Vagina (tissue), 2 donors: ENCODE measurements at places on chromosomes 1 and 21.

DNA sequence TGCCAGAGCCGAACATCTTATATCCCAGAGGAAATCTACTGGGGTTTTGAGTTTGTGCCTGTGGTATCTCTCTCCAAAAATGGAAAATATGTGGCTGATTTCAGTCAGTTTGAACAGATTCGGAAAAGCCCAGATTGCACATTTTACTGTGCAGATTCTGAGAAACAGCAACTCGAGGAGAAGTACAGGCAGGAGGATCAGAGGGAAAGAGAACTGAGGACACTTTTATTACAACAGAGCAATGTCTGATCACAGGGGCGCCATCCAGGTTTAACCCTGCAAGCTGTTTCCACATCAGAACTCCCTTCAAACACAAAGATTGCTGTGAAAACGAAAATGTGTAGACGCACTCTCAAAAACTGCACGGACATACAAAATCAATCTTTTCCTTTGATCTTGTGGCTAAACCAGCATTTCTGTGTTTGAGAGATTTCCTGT lies 43.4 kb downstream of the KCNJ15 start:
- DNase-seq = no peak

- DNase-seq = no peak
Measured at GRCh38 chr1:60126723-60127122, 53.2 kb upstream of the C1orf87 start.

- no peak for DNase-seq
Measured at GRCh38 chr1:209445576-209445975, 137.9 kb upstream of the CAMK1G start.

- no peak for DNase-seq
Measured at GRCh38 chr1:234584420-234584805, 25.6 kb downstream of the IRF2BP2 start.

DNA sequence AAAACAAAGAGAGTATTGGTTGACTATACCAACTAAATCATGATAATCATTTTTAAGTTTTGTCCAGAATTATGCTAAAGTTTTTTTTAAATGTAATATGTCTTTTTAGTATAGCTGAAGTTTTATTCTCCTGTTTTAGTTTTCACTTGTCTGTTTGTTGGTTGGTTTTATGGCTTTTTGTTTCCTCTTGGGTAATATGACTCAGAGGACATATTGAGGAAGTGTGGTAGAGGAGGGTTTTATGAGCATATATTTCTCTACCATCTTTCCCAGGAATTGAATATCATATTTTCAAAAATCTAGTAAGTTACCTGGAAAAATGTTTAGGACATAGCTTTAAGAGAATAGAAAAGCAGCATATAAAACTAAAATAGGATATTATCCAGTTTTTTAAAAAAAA lies 68.6 kb upstream of the MCOLN3 start:
- no peak for DNase-seq

GRCh38 chr1:11051781-11052511 lies 4.9 kb upstream of the MASP2 start:
- DNase-seq = no peak

GRCh38 chr21:34020005-34020847 lies 53.2 kb upstream of the MRPS6 start:
- no peak for DNase-seq

DNA sequence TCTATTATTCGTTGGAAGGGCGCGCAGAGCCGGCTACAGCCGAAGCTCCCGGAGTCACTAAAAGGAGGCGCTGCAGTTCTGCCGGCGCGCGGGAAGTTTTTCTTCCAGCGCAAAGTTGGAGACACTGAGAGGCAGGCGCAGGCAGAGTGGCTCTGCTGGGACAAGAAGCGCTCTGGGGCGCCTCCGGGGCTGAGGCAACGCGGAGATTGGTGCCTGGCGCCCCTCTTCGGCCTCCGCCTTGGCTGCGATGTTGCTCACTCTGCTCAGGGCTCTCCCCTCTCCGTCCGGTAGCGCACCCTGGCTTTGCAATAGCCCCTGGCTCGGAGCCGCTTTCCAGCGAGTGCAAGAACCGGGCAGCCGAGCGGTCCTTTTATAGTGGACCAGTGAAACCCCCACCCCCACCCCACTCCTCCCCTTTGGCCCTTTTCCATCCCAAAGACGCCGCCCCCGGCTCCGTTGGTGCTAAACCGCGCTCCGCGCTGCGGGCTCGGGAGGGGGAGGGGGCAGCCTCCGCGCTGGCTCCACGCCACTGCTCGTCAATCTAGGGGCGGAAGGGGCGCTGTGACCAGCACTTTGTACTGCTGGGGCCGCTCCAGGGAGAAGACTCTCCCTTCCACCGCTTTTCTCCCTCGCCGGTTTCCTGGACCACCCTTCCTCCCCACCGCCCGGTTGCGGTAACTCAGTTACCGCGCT lies at the start of gene ADAMTS1:
TSS of gene ADAMTS1 (minus strand) at position 344 of the 693 bp plus-strand sequence. CDS start 455 bp downstream, outside the sequence.
- peak; percentile 98 for DNase-seq

DNA sequence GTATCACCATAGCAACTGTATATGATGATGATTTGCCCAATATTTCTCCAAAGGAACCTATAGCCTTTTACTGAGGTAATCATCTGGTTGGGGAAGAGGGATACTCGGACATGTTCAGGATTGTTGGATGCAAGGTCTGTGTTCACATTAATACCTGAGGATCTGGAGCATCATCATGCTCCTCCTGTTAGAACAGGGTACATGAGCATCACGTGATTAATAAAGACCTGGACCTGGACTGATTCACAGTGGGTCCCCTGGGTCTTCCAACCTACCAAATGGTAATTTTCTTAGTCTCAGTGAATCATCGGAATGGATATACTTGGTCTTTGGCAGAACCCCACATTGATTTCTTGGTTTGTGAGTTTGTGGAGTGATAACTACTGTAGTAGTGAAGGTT lies 45.6 kb upstream of the ZBTB18 start:
- DNase-seq = no peak

- no peak for DNase-seq
Measured at GRCh38 chr1:35883635-35884101, 659 bp downstream of the AGO1 start.

- DNase-seq = no peak
Measured at GRCh38 chr1:217136895-217137205, 413.6 kb upstream of the ESRRG start.

DNA sequence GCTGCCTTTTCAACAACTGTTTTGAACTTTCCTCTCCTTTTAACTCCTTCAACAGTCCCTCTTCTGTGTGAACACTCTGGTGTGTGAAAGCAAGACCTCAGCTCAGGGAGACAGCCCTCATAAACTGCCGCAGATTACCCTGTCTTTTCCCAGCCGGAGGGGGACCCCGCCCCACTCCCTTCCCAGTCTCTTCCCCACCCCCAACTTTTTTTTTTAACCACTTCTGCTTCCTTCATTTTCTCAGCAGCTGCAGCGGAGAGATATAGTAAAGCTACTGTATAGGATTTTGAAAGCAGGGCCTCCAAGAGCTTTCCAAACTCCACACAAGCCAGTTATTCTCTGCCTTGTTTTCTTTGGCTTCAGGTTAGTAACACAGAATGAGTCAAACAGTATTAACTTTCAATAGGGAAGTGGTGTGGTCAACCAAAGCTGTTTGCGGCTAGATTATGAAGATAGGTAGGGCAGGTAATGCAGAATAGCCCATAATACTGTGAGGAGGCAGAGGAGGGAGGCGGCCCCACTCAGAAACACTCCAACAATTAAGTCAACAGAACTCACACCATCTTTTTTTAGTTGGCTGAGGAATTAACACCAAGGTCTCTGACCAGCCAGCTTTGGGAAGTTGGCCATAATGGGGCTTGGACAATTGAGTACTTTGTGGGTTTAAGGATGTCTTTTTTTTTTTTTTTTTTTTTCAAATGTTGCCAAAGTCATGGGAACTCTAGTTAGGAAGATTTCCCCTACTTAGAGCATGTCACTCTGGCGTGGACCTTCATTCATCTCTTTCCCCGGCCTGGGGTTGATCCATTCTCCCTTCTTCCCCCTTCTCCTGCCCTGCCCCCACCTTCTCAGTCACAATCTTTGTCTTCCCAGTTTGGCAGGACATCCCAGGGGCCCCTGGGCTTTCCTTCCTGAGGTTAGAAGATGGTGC lies 177.0 kb downstream of the CLIC6 start:
- no peak for DNase-seq
